ENCODE measurements at places on chromosomes 3 and 15.
A peak's percentile ranks its signal among the peaks of the same experiment; 100 is the strongest.

DNA sequence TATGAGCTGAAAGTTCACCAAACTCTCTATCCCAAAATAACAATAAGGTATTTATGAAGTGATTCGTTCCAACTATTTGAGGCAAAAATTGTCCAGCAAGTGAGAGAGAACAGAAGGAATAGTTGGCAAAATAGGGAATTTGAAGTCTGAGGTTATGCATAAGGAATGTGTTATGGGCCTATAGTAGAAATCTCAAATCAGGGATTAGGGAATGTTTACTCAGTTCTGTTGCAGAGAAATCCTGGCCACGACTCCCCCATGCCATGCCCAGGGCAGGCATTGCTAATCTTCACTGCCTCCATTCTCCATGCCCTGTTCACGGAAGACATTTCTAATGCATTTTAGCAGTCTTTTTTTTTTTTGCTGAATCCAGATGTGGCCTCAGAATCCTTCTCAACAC lies 58.6 kb downstream of the FLNB start:
- peak; percentile 64 for DNase-seq

DNA sequence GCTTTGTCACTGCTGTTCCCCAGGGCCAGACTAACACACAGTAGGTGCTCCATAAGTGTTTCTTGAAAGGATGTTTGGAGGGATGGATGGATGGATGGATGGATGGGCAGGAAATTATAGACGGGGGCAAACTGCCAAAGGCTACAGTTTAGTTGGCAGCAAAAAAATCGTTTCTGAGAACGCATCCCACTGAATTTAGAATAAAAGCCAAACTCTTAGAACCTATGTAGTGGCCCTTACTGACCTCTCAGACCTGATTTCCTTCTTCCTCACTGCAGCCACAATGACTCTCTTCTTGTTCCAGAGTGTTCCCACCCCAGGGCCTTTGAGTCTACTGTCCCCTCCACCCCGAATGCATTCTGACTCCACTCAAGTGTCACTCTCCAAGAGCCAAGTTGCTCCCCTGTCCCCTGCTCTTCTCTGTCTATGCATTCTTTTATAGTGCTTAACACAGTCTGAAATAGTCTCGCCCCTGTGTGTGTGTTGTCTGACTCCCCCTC lies 5.2 kb upstream of the GATA2 start:
- DNase-seq = no peak

- no peak for DNase-seq
Measured at GRCh38 chr15:45113380-45113990, 487 bp downstream of the DUOX2 start.

DNA sequence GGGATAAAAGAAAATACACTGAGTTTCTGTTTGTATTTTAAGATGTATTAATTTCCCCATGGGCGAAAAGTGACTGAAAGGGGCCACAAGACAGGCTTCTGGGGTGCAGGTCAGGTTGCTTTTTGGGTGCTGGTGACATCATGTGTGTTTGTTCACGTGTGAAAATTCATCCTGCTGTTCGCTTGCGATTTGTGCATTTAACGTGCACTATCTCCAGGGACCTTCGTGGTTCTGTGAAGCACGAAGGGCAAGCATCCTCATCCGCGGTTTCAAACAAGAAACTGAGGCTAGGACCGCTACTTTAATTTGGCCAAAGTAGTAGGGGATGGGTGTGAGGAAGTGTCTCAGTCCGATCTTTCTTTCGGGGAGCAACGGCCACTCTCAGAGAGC lies 1.6 kb upstream of the SMAD6 start:
- DNase-seq = no peak

DNA sequence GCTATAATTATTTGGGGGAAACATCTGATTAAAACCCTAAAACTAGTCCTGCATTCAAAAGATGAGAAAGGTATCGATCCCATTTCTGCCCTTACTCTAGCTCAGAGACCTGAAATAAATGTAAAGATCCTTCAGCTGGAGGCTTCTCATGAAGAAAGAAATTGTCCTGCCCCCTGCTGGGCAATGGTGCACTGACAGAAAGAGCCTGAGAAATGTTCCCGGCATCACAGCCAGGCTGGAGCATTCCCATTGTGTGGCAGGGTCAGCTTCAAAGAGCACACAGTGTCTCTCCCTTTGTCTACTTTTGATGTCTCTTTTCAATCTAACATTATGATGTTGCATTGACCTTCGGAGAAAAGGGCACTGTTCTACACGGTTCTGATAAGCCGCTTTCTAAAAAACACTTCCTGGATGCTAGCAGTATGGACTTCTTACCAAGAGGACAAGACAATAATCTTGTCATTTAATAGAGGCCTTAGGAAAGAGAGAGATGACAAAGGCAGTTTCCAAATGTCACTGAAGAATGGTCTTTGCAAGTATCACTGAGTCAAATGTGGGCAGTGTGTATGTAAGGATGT lies 287.5 kb downstream of the MAGI1 start:
- peak; percentile 44 for DNase-seq

DNA sequence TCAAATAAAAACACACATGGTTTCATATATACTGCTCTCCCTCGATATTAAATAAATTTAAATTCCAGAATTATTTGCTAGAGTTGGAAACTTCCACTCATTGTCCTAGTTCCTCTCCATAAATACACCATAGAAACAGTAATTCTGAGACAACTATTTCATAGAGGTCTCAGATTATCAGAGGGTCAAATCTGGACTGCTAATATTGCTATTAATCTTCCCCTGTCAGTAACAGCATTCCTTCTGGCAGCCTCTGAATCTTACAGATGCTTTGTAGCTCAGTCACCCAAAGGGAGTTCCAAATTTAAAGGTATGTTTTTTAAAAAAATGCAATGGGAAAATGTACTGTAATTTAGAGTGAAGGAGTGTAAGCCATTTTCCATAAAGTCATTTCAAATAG lies 428.8 kb downstream of the PYDC2 start:
- no peak for DNase-seq

DNA sequence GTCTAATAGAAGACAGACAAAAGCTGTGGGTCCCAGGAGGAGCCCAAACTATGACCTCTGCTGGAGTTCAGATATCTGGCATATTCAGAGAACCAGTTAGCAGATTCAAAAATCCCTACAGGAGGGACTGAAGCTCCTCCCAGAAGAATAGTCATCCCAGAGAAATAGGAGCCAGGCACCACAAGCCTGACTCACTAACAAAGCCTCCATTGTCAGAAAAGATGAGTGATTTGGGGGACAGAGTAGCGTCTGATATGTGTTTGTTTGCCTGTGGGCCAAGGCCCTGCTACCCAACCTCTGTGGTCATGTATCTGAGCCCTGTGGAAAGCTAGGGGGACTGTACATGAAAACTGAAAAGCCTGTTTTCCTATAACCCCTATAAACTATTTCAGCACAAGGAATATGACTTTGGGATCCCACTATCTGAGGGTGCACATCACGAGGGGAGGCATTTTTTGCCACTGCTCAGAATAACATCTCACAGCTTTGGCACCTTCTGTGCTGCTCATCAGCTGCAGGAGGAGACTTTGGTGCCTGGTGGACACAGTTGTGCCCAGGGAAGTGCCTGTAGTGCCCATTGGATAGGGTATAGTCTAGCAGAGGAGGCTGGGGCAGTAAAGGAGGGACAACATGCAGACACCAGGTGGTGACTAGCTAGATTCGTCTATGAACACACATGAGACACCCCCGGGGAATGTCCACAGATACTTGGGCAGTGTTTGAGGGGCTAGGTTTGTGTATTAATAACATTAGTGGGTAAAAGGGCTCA lies 9.7 kb upstream of the LARP6 start:
- peak; percentile 76 for DNase-seq

DNA sequence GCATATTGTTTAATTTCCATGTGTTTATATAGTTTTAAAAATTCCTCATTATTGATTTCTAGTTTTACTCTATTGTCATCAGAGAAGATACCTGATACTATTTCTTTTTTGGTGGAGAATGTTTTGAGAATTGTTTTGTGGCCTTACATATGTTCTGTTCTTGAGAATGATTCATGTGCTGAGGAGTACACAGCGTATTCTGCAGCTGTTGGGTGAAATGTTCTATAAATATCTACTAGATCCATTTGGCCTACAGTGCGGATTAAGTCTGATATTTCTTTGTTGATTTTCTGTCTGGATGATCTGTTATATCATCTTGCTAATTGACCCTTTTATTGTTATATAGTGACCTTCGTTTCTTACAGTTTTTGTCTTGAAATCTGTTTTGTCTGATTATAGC lies 109.7 kb downstream of the UBE2E2 start:
- DNase-seq = peak; percentile 76

GRCh38 chr3:4219227-4219568 lies 84.0 kb upstream of the SETMAR start:
- DNase-seq = no peak

- DNase-seq = no peak
Measured at GRCh38 chr3:168998792-168999191, 664.7 kb downstream of the MECOM start.

DNA sequence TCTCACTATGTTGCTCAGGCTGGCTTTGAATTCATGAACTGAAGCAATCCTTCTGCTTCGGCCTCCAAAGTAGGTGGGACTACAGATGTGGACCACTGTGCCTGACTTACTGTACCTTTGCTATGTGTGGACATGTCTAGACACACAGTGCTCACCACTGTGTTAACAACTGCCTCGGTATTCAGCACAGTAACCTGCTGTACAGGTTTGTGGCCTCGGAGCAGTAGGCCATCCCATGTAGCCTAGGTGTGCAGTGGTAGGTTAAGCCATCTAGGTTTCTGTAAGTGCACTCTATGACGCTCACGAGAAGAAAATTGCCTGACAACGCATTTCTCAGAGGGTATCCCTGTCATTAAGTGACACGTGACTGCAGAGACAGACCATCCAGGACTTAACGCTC lies 70.3 kb downstream of the TAMM41 start:
- DNase-seq = no peak

DNA sequence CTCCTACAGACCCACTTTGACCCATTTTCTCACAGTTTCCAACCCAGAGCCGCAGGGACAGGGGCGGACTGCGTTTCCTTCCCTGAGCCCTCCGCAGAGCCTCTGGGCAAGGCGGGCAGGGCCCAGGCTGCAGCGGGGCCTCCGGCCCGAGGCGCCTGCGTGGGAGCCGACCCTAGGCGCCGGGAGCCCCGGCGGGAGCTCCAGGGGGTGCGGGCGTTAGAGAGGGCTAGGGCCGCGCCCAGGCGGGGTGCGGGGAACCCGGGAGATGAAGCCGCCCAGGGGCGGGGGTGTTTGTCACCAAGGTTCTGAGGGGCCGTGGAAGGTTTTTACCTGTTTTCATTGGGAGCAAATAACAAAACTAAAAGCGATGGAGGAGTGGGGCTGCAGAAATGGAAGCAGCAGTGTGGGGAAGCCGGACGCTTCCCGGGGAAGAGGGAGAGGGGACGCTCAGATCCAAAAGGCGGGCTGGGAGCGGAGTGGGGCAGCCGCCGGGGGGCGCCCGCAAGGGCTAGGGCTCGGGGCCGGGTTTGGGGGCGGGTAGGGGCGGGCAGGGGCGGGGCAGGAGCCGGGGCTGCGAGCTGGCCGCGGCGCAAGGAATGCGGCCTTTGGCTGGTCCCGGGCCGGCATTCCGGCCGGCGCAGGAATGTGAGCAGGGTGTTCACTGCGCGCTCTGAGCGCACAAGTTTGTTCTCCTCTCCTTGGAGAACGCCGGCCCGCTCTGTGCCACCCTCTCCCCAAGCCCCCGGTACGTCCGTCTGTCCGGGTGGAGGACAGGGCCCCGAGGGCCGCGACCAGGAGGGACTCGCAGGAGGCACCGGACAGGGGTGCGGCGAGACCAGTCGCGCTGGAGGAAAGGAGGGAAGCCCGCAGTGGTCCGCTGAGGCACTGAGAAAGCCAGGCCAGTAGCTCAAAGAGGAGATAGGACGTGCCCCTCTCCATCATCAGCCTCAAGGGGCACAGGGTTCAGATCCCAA lies 61.1 kb downstream of the AMOTL2 start:
- peak; percentile 80 for DNase-seq

GRCh38 chr3:30075514-30075913 lies 530.9 kb upstream of the TGFBR2 start:
- DNase-seq = no peak
